ENCODE measurements at places on chromosomes 4 and X. TPM values are rescaled to one million over a fixed set of nuclear protein-coding genes. Genes with fewer than 3 reads are reported as not detected.
A peak's percentile ranks its signal among the peaks of the same experiment; 100 is the strongest.

GRCh38 chrX:56729152-56729850, at the start of gene NBDY:
NBDY (plus strand) TSS chrX:56729243; CDS start chrX:56729354, 111 bp downstream.
- H3K36me3 ChIP-seq = no peaks in the 10 kb centered on the region
- H3K4me3 ChIP-seq = peak within 1 kb of the TSS; percentile 90
- H3K27ac ChIP-seq = peak within 1 kb of the TSS; percentile 92
- peaks cover 9% of the 10 kb centered on the region for H3K4me1 ChIP-seq
- no peaks in the 10 kb centered on the region for H3K27me3 ChIP-seq

PNMA5 gene
- total RNA-seq = 0.16 TPM

ZFP92 gene
- 0.50 TPM for total RNA-seq

GRCh38 chr4:156788782-156789181, 182.8 kb downstream of the PDGFC start:
- H3K4me3 ChIP-seq = no peak overlapping the region
- H3K36me3 ChIP-seq = no peaks in the 10 kb centered on the region

DNA sequence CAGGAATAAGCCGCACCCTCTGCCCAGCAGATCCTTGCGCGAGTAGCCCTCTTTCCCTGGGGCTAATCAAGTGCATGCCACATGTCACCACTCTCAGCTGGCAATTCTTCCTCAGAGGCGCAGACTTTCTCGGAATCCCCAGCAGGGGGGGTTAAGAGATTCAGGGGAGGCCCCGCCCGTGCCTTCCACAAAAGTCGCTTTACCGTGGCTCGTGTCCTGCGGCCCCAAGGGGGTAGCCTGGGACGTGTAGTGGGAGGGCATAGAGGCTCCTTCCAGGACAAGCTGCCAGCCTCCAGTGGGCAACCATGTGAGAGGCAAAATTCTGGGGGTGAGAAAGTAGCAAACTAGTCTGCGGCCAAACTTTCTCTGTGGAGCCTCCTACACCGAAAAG, 652 bp downstream of the SRPX start:
- no peaks in the 10 kb centered on the region for H3K4me1 ChIP-seq
- H3K36me3 ChIP-seq = no peaks in the 10 kb centered on the region
- no peak overlapping the region for H3K27ac ChIP-seq
- H3K27me3 ChIP-seq = peaks cover 23% of the 10 kb centered on the region
- no peak for DNase-seq

GRCh38 chrX:45824471-45824870, 623.8 kb upstream of the DIPK2B start:
- H3K27me3 ChIP-seq = no peaks in the 10 kb centered on the region
- H3K4me1 ChIP-seq = peaks cover 2% of the 10 kb centered on the region
- DNase-seq = no peak
- no peak overlapping the region for H3K4me3 ChIP-seq
- peak overlapping the region; percentile 51 for H3K27ac ChIP-seq

TRIM61 gene
- not detected for total RNA-seq

- peak; percentile 55 for DNase-seq
- no peak overlapping the region for H3K27ac ChIP-seq
- H3K4me3 ChIP-seq = peak overlapping the region; percentile 95
- H3K27me3 ChIP-seq = no peaks in the 10 kb centered on the region
- peaks cover 13% of the 10 kb centered on the region for H3K4me1 ChIP-seq
These were observed 10.5 kb upstream of the ZCCHC13 start for GRCh38 chrX:74293343-74293946.

- DNase-seq = no peak
- peaks cover 48% of the 10 kb centered on the region for H3K4me1 ChIP-seq
- no peaks in the 10 kb centered on the region for H3K27me3 ChIP-seq
- peaks cover 10% of the 10 kb centered on the region for H3K36me3 ChIP-seq
These were observed 18.5 kb downstream of the HERC3 start for GRCh38 chr4:88610771-88611170.

IL9R gene
- total RNA-seq = 2.8 TPM

- no peak for DNase-seq
- no peak overlapping the region for H3K27ac ChIP-seq
- H3K36me3 ChIP-seq = no peaks in the 10 kb centered on the region
- no peaks in the 10 kb centered on the region for H3K27me3 ChIP-seq
These were observed 27.9 kb upstream of the NDNF start for GRCh38 chr4:121100093-121100775.

GRCh38 chr4:27836523-27836922, 975.9 kb downstream of the STIM2 start:
- H3K36me3 ChIP-seq = no peaks in the 10 kb centered on the region
- no peaks in the 10 kb centered on the region for H3K4me1 ChIP-seq
- no peak for DNase-seq
- no peak overlapping the region for H3K27ac ChIP-seq
- H3K4me3 ChIP-seq = no peak overlapping the region

DNA sequence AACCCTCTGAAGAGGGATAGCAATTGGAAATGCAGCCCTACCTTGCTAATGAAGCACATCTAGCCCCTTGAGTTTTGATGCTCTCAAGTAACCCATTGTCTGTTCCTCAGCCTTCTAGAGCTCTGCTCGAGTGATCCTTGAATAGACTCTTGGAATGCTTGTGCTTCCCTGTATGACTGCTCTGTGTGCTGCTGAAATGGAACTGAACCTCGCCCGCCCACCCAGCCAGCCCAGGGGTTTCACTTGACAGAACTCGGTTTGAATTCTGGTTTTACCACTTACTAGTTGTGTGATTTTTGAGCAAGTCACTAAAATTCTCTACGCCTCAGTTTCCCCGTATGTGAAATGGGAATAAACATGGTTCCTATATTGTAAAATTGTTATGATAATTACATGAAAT, 77.1 kb downstream of the MID2 start:
- peaks cover 5% of the 10 kb centered on the region for H3K4me1 ChIP-seq
- H3K4me3 ChIP-seq = no peak overlapping the region
- H3K27me3 ChIP-seq = no peaks in the 10 kb centered on the region
- H3K27ac ChIP-seq = no peak overlapping the region

FOXR2 gene
- total RNA-seq = not detected

CLCN4 gene
- 0.37 TPM for total RNA-seq

DNA sequence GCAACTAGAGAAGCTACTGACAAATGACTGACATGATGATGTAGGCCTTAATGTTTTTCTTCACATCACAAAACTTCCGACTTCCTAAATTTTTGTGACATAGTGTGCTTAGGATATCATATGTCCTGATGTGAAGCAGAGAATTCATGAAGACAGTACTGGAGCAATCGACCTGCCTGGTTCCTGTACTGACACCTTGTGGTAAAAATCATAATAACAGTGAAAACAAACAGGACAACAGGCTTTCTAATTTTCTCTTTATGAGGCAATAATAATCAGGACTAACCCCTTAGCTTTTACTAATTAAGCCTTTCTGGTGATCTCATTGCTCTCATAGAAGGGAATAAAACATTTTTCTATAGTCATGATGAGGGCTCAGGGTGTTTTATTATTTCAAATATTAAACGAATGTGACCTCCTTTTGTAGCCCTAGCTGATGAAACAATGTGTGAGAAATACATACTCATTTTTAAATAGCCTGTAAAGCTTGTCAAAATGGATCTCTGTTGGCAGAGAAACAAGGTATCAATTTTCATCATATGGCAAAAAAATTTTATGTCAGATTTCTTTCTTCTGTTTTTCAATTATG, 158.4 kb downstream of the TENT5D start:
- H3K36me3 ChIP-seq = no peaks in the 10 kb centered on the region
- H3K4me3 ChIP-seq = no peak overlapping the region
- no peak for DNase-seq
- no peaks in the 10 kb centered on the region for H3K4me1 ChIP-seq
- no peak overlapping the region for H3K27ac ChIP-seq
- H3K27me3 ChIP-seq = no peaks in the 10 kb centered on the region

DNA sequence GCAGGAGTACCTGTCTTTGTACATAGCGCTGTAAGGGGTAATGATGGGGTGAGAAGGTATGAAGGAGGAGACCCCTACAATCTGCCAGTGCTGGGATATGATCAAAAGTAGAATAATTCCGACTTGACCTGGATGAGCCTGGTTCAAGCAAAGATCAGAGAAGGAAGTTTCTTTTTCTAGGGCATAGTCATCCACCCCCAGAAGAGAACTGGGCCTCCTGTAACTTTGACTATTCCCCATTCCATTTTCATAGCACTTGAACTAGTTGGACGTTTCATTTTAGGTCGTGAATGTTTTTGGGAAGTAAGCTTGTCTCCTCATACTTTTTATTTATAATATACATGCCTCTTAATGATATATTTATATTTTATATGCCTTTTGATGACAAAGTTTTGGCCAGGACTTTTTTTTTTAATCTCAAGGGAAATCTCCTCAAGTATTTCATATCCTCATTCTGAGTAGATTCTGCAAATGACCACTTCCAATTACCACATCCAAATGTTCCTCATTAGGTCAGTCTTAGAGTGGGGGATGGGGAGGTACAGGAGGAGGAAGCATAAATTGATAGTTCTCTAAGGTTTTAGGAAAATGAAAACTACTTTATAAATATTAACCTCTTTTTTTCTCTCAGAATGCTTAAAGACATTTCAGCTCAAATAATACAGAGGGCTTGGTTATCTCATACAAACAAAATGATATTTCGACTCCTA, 3.5 kb downstream of the CXorf58 start:
- peaks cover 3% of the 10 kb centered on the region for H3K4me1 ChIP-seq
- peak overlapping the region; percentile 21 for H3K27ac ChIP-seq
- no peaks in the 10 kb centered on the region for H3K27me3 ChIP-seq
- H3K4me3 ChIP-seq = no peak overlapping the region

- no peak overlapping the region for H3K4me3 ChIP-seq
- no peak for DNase-seq
- H3K27ac ChIP-seq = no peak overlapping the region
- no peaks in the 10 kb centered on the region for H3K36me3 ChIP-seq
- peaks cover 8% of the 10 kb centered on the region for H3K4me1 ChIP-seq
These were observed 65.9 kb downstream of the WWC2 start for GRCh38 chr4:183164963-183165362.

DNA sequence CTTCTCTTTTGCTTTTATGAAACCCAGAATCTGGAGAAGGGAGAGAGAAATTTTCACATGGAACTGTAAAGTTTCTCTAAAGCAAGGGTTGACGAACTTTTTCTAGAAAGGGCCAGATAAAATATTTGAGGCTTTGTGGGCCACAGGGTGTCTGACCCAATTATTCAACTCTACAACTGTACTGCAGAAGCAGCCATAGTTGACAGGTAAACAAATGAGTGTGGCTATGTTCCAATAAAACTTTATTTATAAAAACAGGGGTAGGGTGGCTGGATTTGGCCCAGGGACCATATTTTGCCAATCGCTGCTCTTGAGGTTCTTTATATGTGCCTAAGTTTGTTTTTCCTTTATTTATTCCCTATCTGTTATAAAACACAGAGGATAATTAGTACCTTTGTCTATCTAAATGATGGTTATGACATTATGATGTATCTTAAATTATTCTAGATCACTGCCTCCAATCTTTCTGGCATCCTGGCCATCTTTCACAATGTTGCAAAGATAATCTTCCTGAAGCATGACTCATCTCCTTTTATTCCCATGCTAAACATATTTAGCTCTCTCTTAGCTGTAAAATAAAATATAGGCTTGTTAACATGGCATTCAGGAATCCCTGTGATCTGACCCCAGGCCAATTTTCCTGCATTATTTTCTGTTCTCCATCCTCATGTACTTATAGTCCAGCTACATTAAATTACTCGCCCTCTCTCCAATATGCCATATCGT, 106.8 kb upstream of the CBLL2 start:
- no peaks in the 10 kb centered on the region for H3K36me3 ChIP-seq
- DNase-seq = no peak
- no peak overlapping the region for H3K4me3 ChIP-seq
- H3K4me1 ChIP-seq = no peaks in the 10 kb centered on the region
- no peak overlapping the region for H3K27ac ChIP-seq

- H3K27me3 ChIP-seq = peaks cover 34% of the 10 kb centered on the region
- no peak overlapping the region for H3K4me3 ChIP-seq
- peaks cover 10% of the 10 kb centered on the region for H3K36me3 ChIP-seq
- DNase-seq = no peak
- H3K4me1 ChIP-seq = peaks cover 5% of the 10 kb centered on the region
These were observed 54.1 kb upstream of the CDKN2AIP start for GRCh38 chr4:183390374-183390773.

WDR45 gene
- 73.5 TPM for total RNA-seq

DNA sequence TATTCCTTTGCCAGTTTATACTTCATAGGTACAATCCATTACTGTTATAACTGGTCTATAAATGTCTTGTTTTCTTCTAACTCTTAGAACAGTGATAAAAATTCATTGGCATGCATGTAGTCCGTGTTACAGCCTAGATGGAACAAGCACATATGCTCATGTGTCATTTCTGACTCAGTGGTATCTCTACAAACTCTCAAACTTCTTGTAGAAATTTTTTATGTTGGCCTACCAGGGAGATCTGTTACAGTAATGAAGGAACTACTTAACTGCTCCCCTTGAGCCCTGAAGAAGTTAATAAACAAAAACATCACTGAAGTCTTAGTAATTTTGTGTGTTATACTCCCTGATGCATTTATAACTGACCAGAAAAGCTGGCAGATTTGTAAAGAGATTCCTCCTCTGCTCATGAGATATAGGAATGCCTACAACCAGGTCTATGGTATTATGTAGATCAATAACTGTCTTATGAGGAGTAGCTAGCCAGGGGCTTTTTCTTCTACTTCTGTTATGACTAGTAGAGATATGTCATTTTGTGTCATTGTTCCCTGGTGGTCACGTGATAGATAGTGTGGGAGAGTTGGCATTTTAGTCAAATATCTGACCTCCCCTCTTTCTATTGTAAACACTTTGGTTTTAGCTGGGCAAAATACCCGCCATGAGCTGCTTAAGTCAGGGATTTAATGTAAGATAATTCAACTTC, 53.7 kb upstream of the FAAH2 start:
- no peak for DNase-seq
- H3K27ac ChIP-seq = no peak overlapping the region
- H3K4me1 ChIP-seq = no peaks in the 10 kb centered on the region
- H3K27me3 ChIP-seq = no peaks in the 10 kb centered on the region
- no peaks in the 10 kb centered on the region for H3K36me3 ChIP-seq

MYOZ2 gene
- not detected for total RNA-seq

- no peak overlapping the region for H3K4me3 ChIP-seq
- DNase-seq = no peak
- no peaks in the 10 kb centered on the region for H3K27me3 ChIP-seq
- peaks cover 2% of the 10 kb centered on the region for H3K4me1 ChIP-seq
- H3K27ac ChIP-seq = peak overlapping the region; percentile 21
- H3K36me3 ChIP-seq = no peaks in the 10 kb centered on the region
These were observed 95.4 kb downstream of the MBNL3 start for GRCh38 chrX:132393485-132393884.

FGFBP1 gene
- total RNA-seq = not detected

GRCh38 chr4:7266525-7267292, 74.4 kb downstream of the SORCS2 start:
- H3K4me1 ChIP-seq = peaks cover 2% of the 10 kb centered on the region
- no peak for DNase-seq
- peaks cover 2% of the 10 kb centered on the region for H3K36me3 ChIP-seq
- H3K4me3 ChIP-seq = no peak overlapping the region
